Umbilical cord (tissue), 2 donors: ENCODE measurements at places on chromosomes 1 and 21.

DNA sequence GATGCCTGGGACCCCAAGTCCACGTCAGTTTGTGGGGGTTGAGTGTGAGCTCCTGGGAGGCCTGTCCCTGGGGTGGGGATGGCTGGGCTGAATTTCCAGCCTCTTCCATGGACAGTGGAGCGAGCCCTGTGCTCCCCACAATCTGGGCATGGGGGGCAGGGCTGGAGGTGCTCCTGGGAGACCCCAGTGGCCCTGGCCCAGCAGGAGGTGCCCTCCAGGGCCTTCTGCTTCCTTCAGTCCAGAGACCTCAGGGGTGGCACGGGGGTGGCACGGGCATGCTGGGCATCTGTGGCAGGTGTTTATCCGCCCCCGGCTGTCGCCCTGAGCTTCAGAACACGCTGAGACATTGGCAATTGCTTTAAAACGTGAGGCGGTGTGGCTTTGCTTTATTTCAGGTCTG, 40.9 kb downstream of the MORN1 start:
- DNase-seq, result no peak

GRCh38 chr1:186188736-186189135, 186.3 kb downstream of the TPR start:
- no peak for DNase-seq

GRCh38 chr1:192732787-192733186, 76.1 kb upstream of the RGS2 start:
- no peak for DNase-seq

DNA sequence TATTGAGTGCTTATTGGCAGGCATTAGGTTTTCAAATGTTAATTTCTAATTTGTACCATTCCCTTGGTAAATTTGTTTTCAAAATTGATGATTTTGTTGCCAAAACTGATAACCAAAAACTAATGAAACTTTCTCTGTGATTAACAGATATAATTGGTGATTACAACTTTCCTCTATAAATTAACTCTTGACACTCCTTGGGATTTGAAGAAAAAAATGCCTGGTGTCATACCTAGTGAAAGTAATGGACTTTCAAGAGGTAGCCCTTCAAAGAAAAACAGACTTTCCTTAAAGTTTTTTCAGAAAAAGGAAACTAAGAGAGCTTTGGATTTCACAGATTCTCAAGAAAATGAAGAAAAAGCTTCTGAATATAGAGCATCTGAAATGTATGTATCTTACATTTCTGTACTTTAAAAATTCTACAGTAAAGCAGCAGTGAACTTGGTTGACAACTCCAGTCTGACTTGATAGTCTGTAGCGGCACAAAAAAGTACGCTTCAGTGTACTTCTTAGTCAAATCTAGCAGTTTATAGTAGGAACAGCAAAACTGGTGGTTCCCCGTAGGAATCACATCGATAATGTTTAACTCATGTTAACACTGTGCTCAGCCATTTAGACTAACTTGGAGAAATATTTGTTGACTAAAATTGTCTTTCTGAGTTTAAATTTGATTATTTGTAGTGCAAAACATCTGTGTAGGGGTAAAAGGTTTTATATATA, 3.0 kb downstream of the USP1 start:
- DNase-seq, result no peak

DNA sequence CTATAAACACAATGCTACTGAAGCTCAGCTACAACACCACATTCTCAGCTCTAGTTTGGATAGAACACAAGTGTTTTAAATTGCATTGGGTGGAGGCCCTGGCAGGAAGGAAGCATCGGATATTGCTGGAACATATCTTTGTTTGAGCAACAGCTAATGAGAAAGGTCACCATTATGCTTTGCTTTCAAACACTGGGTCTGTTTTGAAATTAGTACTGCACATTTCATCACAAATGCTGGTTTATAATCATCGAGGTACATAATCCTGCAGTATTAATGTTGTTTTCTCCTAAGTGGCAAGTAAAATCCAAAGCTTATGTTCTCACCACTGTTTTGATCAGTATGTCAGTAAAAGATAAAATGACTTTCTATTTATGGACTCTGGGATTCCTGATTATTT, 61.5 kb upstream of the ARHGAP29 start:
- DNase-seq, result peak; percentile 51

DNA sequence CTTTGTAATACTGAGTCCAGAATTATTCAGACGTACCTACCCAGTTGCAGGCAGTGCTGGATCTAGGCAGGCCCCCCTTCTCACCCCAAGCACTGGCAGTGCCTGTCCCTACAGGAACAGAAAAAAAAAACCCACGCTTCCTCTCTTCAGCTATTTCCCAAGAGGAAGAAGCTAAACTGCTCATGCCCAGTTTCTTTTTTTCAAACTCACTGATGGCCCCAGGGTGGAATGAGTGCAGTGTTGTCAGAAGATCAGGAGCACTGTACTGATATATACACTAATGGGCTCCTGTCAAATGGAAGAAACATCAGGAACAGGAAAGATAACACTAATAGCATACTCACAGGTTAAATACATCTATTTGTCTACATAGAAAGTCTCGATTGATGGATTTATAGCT, 28.2 kb upstream of the DOCK7 start:
- DNase-seq, result peak; percentile 51

GRCh38 chr1:92992054-92992453, 30.8 kb upstream of the DIPK1A start:
- no peak for DNase-seq

DNA sequence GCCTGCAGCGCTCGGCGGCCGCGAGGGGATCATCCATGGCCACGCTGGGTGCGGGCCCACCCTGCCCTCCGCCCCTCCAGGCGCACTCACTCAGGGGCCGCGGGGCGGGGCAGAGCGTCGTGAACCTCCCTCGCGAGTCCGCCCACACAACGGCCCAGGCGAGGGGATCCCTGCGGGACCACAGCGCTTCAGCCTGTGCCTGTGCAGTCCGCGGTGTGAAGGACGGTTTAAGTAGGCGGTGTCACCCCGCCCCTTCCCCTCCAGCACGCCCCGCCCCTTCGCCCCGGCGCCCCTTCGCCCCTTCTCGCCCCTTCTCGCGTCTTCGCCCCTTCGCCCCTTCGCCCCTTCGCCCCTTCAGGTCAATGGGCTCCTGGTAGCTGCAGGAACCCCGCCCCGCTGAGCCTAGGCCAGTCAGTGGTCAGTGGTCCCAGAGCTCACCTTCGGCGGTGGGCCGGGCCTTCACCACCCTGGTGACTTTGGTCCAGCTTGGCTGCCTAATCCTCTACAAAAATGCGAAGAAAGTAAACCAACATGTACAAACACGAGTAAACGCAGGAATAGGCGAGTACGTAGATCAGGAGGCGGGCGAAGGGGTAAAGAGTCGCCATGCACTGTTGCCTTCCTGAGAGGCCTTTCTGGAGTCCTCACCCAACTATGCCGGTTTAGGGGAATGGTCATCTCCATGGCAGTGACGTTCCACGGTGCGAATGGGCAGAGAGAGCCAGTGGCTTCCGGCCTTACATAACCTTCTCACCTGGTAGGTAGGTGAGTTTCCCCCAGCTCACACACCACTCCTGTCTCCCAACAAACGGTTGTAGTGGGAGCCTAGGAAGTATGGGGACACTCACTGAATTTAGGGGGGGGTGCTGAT, 19.6 kb upstream of the DMRTB1 start:
- DNase-seq, result no peak

GRCh38 chr1:19651141-19651737, 7.1 kb downstream of the NBL1 start:
- DNase-seq, result peak; percentile 57

GRCh38 chr1:182968151-182968741, 15.3 kb upstream of the SHCBP1L start:
- peak; percentile 54 for DNase-seq

DNA sequence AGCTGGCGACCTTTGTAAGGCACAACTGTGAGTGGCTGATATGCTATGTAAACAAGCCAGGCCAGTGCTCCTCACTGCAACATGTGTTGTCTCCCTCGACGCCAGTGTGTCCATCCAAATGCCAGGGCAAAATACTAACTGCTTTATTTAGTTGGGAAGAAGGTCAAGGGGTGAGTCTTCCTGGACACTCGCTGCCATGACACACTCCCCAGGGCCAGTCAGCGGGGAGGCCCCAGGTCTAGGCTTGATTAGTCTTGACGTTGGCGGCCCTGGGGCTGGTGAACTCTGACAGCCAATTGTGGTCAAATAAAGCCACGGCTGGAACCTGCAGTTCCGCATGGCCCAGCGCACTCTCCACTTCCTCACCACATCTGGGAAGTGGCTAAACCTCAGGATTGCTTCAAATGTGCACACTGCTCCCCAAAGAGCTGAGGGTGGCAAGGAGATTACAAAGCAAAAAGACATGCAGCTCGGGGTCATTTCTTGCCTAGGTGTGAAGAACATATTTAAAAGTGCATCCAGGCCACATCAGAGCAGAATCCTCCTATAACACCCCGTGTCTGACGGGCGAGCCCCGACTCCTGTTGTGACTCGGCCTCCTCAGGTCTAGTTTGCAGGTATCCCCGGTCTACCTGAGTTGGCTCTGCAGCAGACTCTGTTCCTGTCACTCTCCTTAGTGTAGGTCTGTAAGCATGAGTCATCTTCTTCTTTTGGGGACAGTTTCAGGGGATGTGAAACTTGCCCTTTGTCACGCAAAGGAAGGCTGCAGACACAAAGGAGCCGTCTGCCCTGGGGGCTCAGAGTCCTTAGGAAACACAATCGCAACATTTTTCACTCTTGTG, 183.5 kb downstream of the RUNX1 start:
- peak; percentile 37 for DNase-seq

DNA sequence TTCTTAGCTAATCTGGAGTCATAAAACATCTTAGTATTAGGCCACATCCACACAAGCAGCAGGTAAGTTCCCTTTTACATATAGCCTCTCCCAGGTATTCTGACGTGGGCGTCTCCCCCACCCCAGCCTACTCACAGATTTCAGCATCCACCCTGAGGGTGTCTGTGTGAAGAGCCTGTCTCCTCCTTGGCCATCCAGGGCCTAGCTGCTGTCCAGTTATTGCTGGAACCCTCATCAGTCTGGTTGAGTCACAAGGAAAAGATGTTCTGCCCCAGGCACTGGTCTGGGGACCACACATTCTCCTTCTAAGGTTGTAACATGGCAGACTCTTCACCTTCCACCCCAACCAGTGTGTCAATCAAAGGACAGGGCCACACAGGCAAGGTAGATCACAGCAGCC, 57.6 kb downstream of the ETS2 start:
- no peak for DNase-seq

- no peak for DNase-seq
Observed at GRCh38 chr1:181405584-181405983, 77.7 kb upstream of the CACNA1E start.
